ENCODE measurements at places on chromosomes 11 and 22. TPM values are rescaled to one million over a fixed set of nuclear protein-coding genes. Genes with fewer than 3 reads are reported as not detected.

DNA sequence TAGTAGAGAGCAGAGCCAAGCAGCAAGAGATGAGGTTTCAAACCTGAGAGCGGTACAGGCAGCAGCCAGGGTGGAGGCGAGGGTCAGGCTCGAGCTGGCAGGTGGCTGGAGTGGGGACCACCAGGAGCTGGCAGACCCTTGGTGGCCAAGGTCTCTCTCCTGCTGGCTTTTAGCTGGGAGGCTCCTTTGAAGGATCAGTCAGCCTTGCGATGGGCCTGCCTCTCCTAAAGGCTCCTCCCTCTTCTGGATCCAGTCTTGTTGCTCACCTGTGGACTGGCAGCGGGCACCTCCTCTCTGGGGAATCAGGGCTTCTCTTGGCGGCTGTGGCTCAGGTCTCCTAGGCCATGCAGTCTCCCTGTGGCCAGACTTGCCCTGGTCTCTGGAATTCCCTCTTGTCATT lies 24.8 kb downstream of the TPST2 start:
- no peak for DNase-seq

LIF gene
- total RNA-seq = 6.2 TPM

DNA sequence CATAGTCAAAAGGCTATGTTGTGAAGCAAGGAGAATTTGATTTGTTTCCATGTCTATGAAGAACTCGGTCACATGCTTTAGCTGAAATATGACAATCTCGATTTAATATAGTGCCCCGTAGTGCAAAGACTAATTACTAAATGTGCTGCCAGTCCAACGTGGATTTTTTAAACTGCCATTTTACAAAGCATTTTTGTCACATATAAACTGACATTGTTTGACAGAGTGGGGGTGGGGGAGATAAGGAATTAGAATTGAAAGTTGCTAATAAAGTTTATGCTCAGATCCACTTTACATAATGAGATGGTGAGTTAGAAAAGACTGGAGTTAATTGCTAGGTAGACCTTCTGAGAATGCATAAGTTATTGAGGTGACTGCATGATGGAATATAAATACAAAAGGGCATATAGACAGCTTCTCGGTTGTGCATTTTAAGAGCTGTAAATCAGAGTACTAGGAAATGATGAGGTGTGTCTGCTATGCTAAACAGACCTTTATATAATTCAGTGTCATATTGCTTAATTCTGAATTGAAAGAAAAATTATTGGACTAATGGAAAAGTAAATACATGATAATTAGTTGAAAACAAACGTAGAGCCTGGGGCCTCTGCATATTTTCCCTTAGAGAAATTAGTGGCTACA lies 158.9 kb upstream of the MTNR1B start:
- no peak for DNase-seq

APOBEC3A gene
- not detected for total RNA-seq

OR5D14 gene
- total RNA-seq = not detected

DNA sequence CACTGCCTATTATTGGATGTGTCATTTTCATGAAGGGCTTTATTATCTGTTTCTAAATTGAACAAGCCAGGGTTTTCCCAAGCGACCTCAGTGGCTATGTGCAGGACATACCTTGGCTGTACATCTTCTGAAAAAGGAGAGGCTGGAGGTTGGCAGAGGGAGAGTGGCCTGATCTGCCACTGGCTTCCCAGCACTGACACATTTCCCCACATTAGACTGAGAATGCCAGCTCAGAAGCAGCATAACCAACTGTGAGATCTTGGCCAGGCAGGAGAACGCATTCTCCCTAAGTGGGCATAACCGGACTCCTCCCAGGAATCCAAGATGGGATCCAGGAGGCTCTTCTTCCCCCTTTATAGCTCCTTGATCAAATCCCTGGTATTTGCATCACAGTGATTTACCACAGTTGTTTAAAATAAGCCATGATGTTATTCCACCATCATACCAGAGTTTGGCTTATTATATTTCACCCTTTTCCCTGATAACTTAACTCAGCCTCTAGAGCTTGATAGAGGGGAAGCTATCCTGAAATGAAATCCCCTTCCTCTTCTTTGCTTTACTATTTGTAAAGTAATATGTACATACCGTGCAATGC lies 33.8 kb downstream of the AMOTL1 start:
- DNase-seq = no peak

AGBL2 gene
- total RNA-seq = 0.90 TPM

DNA sequence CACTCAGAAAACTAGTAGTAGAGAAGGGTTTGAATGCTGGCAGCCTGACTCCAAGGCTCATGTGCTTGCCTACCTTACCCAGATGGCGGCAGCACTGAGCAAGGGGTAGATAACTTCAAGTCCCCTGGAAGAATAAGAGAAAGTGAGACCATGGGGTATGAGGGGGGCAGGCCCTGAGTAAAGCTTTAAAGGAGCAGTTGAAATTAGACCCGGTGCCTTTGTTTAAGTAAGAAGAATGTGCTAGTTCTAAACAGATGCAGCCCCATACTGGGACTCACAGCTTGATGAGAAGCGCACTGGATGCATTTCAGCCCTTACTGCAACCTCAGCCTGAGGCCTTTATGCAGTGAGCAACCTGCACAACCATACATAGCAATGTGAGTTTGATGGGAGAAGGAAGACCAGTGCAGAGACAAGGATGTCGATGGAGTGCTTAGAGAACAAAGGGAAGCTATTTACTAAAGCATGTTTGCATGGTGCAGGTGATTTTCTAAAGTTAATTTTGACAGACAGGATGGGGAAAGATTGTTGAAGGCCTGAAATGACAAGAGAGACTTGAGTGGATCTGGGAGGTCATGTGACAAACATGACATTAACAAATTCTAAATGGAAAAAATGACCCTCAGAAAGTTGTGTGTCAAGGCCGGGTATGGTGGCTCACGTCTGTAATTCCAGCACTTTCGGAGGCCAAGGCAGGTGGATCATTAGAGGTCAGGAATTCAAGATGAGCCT lies 27.1 kb upstream of the TMA7B start:
- peak; percentile 7 for DNase-seq

- no peak for DNase-seq
Measured at GRCh38 chr22:43331698-43332097, 11.5 kb downstream of the SCUBE1 start.

SEPTIN3 gene
- total RNA-seq = not detected

DNA sequence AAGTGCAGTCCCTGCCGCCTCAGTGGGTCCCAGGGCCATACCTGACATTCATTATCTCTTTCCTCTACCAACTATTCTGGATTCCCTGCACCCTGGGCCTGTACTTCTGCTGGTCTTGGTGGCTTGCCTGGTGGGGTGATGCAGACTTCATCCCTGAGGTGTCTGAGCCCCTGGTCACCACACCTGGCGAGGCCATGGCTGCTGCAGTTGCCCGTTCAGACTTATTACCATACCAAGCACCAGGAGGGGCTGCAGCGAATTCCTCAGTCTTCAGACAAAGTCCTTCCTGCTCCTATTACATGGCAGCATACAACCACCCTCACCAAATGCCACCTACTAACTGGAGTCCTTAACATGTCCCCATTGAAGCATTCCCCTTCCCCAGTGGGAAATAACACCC lies 73.0 kb upstream of the SLC22A12 start:
- DNase-seq = no peak

GRCh38 chr11:36453678-36454077 lies 56.4 kb downstream of the TRAF6 start:
- DNase-seq = no peak

- no peak for DNase-seq
Measured at GRCh38 chr11:115462004-115462541, 42.1 kb downstream of the CADM1 start.

GRCh38 chr11:36086366-36086765 lies 142.5 kb downstream of the LDLRAD3 start:
- no peak for DNase-seq

TLCD5 gene
- 6.4 TPM for total RNA-seq

A4GALT gene
- total RNA-seq = 22.2 TPM

GRCh38 chr11:128691802-128692752 lies 1.8 kb upstream of the FLI1 start:
- no peak for DNase-seq

DNA sequence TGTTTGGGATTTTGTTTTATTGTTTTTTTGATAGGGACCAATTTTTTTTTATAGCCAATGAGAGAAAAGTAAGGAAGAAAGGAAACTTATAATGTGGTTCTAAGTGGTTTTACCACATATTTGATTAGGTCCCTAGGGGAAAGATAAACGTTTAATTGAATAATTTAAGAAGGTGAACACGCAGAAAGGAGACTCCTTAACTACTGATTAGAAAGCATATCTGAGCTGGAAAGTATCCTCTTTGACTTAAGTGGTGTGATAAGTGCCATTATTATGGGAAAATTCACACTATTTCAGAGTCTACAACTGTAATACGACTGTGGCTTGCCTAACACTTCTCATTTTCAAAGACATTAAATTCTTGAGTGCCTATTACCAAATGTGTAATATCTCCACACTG lies 106.5 kb upstream of the GRAMD1B start:
- DNase-seq = no peak

LSP1 gene
- total RNA-seq = 40.2 TPM

MAPK11 gene
- total RNA-seq = 3.0 TPM

CYP2D6 gene
- total RNA-seq = not detected

- no peak for DNase-seq
Measured at GRCh38 chr22:28147401-28147800, 228.3 kb upstream of the PITPNB start.

DNA sequence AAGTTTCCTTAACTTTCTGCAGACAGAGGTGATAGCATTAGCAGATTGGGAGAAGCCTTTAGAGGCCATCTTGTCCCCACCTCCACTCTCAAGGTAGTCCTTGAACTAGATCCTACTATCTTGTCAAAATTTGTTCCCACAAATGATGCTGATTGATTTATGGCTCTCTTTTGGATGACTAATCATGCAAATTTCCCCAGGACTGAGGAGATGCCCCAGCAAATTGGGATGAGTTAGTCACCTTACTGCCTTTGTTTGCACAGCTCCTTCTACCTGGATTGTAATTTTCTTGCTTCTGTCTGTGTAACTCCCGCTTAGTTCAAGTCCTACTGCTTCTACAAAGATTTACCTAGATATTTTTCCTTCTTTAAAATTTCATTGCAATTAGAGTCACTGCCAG lies 391.4 kb upstream of the CADM1 start:
- DNase-seq = no peak

DNA sequence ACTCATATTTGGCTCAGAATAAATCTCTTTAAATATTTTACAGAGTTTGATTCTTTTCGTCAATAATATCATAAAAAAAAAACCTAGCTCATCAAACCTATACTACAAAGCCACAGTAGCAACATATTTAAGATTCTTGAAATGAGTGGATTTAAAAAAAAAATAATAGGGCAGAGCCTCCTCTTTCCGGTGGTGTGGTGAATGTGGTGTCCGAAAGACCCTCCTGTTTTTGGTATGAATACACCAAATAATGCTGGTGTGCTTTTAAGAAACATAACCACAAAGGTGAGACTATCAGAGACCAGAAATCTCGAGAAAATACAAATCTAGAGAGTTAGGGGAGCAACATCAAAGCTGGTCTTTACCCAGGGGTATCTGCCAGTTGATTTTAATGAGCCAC lies 342.6 kb downstream of the TBC1D22A start:
- no peak for DNase-seq

- no peak for DNase-seq
Measured at GRCh38 chr22:17888439-17888838, 114.2 kb upstream of the BID start.

PARVB gene
- total RNA-seq = 30.6 TPM

CHRM1 gene
- total RNA-seq = not detected

DNA sequence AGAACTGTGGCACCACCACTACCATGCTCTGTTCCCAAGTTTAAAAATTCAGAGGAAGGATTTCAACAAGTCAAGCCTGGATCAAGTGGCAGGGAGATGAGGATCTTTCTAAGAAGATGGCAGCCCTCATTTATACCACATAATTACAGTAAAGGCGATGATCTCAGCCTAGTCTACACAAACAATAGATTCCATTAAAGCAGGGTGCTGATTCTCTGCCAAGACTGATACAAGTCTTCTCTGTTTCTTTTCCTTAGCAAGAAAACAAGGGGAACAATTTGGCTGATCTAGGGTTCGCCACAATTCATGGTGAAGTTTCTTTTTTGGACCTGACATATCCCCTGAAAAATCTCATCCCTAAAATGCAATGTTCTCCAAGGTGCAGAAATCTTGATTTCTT lies 73.9 kb downstream of the PPFIBP2 start:
- DNase-seq = no peak

DNA sequence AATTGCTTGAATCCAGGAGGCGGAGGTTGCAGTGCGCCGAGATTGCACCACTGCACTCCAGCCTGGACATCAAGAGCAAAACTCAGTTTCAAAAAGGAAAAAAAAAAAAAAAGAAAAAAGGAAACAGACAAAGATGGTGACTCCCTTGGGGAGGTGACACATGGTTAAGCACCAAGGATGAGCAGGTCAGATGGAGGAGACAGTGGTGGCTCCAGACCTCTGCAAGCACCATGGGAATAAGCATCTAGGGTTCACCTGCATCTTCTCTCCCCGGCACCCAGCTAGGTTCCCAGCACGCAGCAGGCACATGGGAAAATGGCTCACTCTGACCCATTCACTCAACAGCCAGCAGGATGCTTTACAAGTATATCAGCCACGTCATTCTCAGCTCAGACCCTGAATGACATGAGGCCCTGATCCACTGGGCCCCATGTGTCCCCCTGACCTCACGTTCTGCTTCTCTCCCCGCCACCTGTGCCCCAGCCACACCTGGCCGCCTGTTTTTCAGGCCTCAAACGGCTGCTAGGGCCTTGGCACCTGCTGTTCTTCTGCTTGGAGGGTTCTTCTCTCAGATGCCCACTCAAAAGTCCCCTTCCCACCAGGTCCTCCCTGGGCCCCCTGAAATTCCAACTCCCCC lies 24.2 kb downstream of the A4GALT start:
- no peak for DNase-seq

DNA sequence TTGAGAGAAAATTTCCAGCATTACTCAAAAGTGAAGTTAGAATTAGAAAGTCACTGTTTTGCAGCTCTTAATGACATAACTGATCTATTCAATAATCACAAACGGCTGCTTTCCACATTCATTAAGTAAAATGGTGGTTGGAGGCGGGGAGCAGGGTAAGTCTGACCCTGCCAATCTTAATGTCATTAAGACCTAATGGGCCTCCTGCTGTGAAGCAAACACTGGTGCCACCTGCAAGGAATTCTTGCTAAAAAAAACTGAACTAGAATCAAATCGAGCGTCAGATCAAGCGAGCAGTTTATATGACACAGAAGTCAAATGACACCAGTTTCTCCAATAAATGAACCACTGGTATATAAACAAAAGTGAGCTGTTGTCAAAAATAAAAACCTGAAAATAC lies 351.5 kb downstream of the BRD1 start:
- DNase-seq = no peak

OR8G1 gene
- not detected for total RNA-seq

- peak; percentile 42 for DNase-seq
Measured at GRCh38 chr22:40175611-40176244, 2.0 kb upstream of the TNRC6B start.

ARHGAP42 gene
- 12.6 TPM for total RNA-seq

LRP4 gene
- total RNA-seq = 4.7 TPM

- DNase-seq = no peak
Measured at GRCh38 chr22:31830721-31831070, 76.9 kb downstream of the DEPDC5 start.

CADM1 gene
- total RNA-seq = 0.45 TPM

- DNase-seq = peak; percentile 28
Measured at GRCh38 chr11:28461846-28462245, 353.7 kb downstream of the METTL15 start.
